ENCODE measurements at places on chromosomes 6 and 20.

DNA sequence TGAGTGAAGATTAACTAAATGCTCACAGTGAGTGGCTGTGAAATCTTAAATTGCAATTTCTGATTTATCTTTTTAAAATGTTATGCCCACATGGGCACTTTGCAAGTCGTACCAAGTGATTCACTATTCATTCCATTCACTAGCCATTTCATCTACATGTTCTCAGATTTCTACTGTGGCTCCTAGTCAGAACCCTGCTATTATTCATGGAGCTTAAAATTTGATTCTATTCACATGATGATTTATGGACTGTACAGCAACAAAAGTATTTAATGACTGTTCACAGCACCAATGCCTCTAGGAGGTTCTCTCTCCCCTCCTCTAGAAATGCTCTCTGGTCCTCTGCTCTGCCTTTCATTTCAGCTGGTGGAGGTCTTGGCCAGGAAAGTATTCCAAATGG lies 133.5 kb upstream of the MAP3K7 start:
- DNase-seq = no peak

DNA sequence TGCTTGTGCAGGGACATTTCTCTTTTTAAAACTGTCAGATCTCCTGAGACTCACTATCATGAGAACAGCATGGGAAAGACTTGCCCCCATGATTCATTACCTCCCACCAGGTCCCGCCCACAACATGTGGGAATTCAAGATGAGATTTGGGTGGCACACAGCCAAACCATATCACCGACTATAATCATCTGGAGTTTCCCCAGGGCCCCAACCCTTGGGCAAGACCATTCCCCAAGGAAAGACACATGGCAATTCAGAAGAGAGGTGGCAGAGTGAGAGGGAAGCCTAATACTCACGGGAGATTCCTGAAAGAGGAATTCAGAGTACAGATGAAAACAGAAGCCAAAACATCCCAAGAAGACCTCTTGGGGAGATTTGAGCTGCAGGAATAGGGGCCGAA lies 291.0 kb upstream of the PLCB4 start:
- no peak for DNase-seq

DNA sequence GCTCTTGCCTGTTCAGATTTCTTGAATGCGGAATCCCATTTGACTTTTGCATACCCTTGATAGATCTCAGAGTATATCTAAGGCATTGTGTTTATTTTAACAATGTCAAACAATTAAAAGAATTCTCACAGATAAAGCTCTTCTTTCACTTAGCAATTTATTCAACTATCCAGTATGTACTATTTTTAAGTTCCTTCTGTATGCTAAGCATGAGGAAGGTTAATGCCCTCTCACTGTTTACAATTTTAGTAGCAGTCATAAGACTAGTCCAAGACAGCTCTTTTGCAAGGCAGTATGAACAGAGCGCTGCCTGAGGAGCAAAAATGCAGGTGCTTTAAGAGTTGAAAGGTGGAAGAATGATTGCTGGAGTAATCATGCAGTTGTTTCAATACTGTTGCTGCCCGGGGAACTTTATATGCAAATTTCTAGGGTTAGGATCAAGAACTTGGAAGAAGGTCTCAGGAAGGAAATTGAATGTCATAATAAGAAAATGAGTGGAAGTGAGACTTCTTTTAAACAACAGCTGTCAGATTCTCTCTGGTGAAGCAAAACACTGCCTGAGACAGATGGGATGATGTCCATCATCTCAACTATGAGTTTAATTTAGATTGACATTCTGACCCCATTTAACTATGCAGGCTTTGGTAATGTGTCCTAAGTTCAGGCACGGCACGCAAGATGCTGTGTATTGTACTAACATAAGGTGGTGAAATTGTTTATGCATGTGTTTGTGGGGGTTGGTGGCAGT lies 1303.5 kb upstream of the CITED2 start:
- no peak for DNase-seq

DNA sequence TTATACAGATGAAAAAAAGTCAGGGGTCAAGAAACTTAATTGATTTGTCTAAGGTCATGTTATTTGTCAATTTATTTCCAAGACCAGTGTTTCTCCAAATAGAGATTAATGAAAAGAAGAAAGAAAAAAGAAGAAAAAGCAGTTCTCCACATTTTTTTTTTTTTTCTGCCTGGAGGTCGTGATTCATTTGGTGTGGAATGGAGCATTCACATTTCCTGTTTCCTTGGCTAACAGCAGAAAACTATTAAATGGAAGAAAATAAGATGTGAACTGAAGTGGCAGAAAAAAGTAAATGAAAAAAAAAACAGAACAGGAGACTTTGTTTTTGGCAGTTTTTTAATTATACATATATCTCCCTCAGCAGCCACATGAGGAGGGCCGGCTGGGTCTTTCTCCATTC lies 470.8 kb upstream of the ZNF337 start:
- no peak for DNase-seq

GRCh38 chr6:146287691-146288369 lies 255.8 kb upstream of the RAB32 start:
- DNase-seq = no peak

DNA sequence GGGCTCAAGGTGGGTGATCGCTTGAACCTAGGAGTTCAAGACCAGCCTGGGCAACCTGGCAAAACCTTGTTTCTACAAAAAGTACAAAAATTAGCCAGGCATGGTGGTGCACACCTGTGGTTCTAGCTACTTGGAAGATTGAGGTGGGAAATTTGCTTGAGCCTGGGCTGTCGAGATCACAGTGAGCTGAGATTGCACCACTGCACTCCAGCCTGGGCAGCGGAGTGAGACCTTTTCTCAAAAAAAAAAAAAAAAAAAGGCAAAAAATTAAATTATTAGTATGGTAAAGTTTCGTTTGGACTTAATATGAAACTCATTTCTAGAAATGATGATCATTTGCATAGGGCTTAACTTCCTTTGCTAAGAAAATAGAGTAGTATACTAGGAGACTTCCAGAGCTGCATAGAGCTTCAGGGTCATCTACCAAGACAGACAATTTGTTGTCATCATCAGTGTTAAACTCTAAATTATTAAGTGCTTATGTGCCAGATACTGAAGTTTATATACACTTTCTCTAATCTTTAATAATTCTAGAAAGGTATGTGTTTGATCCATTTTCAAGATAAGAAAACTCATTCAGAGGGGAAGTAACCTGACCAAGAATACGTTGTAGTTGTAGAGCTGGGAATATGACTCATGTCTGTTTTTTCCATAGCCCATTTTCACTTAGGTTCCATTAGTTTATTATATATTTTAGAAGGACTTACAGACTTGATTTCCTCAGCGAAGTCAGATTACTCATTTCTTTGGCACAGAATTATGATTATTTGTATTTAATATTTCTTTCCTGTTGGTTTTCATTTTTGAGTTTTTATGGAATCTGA lies 84.5 kb downstream of the SLC16A10 start:
- no peak for DNase-seq

- DNase-seq = no peak
These were observed 36.9 kb downstream of the CRYBG1 start for GRCh38 chr6:106397431-106397830.

GRCh38 chr6:152078804-152079203 lies 271.3 kb downstream of the ESR1 start:
- no peak for DNase-seq

GRCh38 chr20:1831096-1831495 lies 64.1 kb upstream of the SIRPA start:
- no peak for DNase-seq

GRCh38 chr6:43666196-43666920 lies 21.2 kb downstream of the MRPS18A start:
- no peak for DNase-seq

DNA sequence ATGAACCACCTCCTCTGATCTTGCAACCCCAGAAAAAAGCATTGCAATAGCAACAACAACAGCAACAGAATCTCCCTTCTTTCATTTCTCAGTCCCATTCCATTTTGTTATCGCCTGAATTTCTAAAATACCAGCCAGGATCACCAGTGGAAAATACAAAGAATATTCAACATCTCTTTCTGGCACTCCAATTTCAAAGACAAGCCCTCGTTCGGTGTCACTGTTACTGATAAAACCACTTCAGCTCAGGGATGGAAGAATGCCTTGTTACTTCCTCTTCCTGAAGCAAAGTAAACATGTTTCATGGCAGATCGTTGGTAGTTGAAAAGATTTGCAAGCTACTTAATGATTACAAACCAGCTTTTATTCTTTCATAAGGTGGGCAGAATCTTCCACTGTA lies 94.0 kb upstream of the SPTLC3 start:
- DNase-seq = no peak

DNA sequence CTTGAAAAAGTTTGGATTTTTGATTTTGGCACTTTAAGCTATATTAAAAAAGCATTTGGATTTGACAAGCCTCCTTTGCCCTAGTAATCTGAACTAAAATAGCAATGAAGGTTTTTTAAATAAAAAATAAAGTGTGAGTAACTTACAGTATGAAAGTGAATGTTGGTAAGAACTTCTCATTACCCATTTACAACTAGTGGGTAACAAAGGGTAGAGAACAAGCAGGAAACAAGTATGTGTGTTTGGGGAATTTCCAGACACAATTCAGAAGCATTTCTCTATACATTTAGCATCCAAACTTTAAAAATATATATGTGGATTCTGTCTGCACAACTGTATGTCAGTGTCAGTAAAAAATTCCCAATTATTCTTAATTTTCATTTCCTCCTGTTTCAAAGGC lies 2.9 kb downstream of the TMEM30A start:
- no peak for DNase-seq

- no peak for DNase-seq
These were observed 7.1 kb downstream of the GJA1 start for GRCh38 chr6:121442576-121442975.

DNA sequence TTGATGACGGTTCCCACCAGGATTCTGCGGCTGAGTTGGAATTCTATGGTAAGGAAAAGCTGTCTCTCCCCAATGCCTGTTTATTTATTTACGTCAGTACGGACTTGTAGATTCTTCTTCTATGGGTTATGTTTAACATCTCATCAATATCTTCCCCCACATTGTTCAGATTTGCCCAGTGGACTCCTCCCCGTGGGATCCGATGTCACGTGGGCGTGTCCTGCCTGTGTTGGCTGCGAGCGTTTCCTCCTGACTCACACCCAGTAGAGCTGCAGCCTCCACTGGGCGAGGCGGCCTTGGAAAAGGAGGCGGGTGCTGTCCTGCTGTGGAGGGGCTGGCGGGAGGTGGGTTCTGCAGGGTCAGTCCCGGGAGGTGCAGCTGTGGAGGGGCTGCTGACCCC lies 46.8 kb upstream of the SLCO4A1 start:
- DNase-seq = no peak

GRCh38 chr6:24630856-24631505 lies 15.0 kb downstream of the KIAA0319 start:
- DNase-seq = no peak

DNA sequence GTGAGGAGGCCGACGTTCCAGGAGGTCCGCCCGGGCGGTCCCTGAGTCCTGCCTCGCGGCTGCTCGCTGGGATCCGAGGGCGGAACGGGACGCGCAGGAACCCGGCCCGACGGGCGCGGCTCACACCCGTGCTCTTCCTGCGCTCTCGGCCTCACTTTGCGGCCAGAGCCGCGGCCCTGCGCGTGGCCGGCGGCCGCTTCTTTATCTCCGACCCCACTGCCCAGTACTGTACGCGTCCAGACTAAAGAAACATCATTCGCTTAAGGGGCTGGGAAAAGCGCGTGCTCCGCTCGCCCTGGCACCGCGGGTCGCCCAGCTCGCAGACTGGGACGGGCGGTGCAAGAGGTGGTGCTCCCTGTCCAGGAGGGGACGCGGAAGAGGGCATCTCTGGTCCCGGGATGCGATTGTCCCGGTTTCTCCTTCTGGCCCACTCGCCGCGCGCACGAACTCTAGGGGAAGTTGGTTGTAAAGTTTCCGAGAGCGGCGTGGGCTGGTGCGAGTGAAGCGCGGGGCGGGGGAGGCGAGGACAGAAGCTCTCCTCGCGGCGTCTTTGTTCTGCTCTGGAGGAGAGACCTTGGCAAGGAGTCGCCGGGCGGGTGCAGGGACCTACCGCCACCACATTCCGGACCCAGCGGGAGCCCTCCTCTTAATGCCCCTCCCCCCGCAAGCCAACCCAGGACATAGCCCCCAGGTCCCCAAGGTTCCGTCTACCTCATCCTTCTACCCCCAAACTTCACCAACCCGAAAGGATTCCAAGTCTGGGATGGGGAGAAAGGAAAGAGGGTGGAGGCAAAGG lies 71.0 kb downstream of the SOX4 start:
- DNase-seq = no peak

- DNase-seq = no peak
These were observed 243.9 kb downstream of the HAO1 start for GRCh38 chr20:7696311-7696710.

DNA sequence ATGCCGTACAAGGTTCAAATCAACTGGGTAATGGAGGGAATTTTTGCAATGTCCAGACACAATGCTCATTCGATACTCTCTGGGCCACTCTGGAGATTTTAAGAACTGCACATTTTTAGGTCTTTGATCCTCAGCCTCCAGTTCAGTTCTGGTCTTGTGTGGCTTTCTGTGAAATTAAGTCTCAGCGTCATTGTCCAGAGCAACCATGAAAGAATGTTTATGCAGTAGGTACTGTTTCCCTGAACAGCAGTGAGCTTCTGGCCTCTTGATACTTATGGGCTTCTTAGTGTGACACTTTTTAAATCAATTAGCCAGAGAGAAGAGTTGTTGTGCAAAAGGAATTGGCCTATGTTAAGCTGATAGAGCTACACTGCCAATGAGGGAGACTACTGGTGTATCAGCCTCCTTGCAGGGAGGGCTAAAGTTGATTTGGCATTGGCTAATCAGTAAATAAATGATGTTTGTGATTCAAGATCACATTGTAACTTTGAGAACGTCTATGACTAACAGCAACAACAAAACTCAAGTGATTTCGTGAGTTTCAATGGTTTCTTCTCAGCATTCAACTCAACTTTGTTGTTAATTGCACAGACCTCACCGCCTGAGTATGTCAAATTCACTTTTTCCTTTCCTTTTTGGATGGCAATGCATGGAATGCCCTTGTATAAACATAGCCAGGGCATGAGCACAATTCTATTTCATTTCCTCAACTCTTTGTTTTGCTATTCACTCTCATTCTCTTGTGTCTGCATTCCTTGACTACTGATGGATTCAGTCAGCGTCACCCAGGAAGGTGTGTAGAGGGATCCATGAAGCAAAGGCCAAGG lies 85.1 kb downstream of the GJA1 start:
- no peak for DNase-seq

- no peak for DNase-seq
These were observed 79.5 kb upstream of the RNF217 start for GRCh38 chr6:124882579-124883393.

- no peak for DNase-seq
These were observed 34.9 kb downstream of the GCM1 start for GRCh38 chr6:53113742-53114141.

- no peak for DNase-seq
These were observed 1.3 kb upstream of the SLC17A1 start for GRCh38 chr6:25833136-25833535.

All from smooth muscle cell of the brain vasculature (primary cell).